HT1080 (cell line): ENCODE measurements at places on chromosomes 12 and 14. TPM values are rescaled to one million over a fixed set of nuclear protein-coding genes. Genes with fewer than 3 reads are reported as not detected.

The ABCC9 gene
- total RNA-seq, result 0.35 and 0.47 TPM in 2 replicates

GRCh38 chr12:32617534-32617933 is 61.6 kb upstream of the DNM1L start:
- no peak for DNase-seq

DNA sequence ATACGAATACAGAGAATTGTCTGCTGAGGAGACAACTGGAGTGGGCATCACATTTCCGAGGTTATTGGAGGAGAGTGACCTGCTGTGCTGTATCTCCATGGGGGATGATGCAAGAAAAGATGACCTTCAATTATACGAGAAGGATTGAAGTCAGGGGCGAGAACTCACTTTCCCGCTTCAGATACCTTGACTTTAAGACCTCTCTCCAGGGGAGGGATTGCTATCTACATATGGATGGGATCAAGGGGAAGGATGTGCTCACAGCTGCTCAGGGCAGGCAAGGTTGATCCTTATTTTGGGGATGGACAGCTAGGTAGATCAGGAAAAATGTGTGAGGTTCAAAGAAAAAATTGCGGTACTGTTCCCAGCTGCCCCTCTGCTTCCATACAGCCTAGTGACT is 24.4 kb downstream of the NEUROD4 start:
- no peak for DNase-seq

DNA sequence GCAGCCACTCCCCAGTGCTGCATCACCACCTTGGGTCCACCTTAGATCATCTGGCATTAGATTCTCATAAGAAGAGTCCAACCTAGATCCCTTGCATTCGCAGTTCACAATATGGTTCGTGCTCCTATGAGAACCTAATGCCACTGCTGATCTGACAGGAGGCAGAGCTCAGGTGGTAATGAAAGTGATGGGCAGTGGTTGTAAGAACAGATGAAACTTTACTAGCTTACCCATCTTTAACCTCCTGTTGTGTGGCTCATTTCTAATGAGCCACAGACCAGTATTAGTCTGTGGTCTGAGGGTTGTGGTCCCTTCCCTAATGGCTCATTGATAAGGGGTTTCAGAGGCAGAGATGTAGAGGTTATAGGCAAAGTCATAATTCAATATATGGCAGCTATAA is 615.9 kb upstream of the MIS18BP1 start:
- no peak for DNase-seq

DNA sequence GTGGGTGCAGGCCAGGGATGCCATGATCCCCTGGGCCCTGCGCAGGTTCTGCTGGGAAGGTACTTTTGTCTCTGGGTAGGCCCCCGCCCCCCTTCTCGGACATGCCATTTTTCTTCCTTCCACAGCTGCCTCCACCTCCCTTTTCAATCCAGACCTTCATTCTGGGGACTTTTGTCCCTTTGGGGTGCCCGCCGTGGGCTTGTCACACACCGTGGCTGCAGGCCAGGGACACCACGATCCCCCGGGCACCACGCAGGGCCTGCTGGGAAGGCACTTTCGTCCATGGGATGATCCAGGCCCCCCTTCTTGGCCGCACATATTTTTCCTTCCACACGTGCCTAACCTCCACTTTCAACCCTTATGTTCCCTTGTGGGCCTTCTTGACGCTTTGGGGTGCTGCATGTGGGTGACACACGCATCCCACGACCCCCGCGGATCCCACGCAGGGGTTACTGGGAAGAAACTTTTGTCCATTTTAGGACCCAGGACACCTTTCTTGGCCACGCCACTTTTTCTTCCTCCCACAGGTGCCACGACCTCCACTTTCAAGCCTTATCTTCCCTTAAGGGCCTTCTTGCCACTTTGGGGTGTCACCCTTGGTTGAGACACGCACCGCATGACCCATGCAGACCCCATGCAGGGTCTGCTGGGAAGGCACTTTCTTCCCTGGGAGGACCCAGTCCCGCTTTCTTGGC is 272.5 kb downstream of the ALG10 start:
- no peak for DNase-seq
